ENCODE measurements at places on chromosomes 2 and 18.
A peak's percentile ranks its signal among the peaks of the same experiment; 100 is the strongest.

DNA sequence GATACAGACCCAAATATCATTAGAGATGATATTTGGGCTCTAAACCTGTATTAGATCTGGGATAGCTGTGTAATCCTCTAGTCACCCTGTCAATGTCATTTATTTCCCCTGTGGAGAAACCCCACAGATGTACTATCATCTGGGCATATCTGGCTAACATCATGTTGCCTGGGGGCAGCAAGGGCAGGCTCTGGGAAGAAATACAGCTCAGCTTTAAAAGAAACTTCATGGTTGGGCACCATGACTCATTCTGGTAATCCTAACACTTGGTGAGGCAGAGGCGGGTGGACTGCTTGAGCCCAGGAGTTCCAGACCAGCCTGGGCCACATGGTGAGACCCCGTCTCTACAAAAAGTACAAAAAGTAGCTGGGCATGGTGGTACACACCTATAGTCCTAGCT, 282.5 kb downstream of the SLC8A1 start:
- no peak for DNase-seq

DNA sequence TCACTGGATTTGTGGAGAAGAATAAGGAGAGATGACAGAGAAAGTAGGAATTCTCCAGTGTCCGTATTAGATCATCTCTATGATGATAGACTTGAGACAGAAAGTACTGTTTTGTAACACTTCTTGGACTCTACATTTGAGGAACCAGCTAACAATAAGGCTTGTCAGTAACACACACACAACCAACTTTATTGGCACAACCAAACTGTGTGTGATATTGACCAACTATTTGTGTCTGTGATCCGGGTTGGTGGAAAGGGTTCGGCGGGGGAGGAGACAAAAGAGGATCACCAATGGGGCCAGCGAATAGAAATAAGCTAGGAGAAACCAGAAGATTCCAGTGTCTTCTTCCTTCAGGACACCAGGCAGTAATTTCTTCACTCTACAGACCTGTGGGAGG, 79.8 kb downstream of the MARCHF4 start:
- no peak for DNase-seq

GRCh38 chr2:11833601-11834000, 87.2 kb downstream of the LPIN1 start:
- no peak for DNase-seq

DNA sequence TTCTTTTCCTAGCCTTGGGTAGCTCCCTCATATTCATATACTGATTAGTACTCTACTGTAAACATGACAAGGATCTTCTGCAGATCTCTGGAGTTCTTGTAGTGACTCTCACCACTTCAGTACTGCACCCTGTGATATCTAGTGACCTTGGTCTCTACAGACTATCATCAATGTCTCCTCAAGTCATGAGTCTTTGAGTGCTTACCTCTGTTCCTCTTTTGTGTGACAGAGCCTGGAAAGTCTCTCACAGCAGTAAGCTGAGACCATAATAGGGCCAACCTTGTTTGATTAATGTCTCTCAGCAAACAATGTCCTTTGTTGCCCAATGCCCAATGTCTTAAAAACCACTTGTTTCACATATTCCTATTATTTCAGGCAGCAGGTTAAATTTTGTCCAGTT, 34.2 kb upstream of the BAZ2B start:
- peak; percentile 4 for DNase-seq

DNA sequence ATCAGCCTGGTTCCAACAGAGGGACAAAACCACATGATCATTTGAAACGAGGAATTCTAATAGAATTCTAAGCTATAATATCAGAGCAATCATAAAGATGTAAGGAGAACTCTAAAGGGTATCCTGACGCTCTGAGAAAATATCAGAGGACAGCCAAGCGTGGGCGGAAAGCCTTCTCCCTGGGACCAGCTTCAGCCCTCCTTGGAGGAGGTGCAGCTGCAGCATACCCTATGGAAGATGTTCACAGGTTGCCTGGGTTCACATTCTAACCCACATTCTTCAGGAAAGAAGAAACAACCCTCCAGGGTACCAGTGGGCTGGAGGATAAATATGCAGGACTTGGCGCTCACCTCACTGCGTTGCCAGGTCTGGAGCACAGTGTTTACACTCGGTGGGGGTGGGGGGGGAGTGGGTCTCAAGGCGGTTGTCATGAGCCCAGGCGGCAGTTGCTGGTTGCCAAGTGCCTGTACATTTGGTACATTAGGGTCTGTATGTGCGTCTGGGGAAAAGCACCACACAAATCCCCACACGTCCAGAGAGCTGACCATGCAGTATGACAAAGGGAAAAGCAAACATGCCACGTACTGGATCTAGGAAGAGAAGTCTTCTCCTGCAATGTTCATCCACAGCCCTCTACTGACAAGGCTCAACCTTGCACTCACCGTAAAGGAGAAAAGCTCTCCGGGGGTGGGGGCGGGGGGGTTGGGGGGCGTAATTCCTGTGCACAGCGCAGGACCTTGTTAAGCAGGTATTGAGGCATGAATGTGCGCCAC, 80.5 kb downstream of the CDH19 start:
- DNase-seq: no peak
